ENCODE measurements at places on chromosomes 6 and 20.

DNA sequence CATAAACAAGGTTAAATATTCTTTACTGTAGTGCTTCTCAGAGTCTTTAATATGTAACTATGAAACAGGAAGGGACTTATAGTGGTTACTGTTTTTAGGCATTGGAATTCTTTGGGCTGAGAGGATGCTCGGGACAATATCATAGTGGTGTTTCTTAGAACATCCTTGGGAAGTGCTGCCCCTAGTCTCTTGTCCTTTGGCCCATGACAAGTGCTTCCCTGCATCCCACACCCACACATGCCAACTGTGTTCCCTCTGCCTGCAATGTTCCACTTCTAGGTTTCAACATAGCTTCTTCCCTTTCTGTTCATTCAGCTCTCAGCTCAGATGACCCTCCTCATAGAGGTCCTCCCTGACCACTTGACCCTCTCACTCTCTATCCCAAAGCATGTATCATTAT is 37.6 kb downstream of the CFAP61 start:
- DNase-seq = no peak

DNA sequence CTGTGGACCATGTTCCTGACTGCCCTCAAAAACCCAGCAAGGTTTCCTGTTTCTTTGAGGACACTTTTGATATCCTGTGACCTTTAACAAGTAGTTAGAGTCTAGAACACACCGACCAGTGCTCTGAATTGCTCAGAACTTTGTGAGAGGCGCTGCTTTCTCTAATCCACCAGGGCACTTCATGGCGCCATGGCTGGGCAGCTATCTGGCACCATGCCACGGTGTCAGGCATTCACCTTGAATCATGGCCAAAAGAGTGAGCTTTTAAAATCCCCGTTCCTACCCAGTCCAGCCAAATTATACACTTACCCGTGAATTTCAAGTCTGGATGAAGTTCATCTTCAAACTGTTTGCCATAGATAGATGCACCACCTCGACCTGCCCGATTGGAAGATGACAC is 17.0 kb upstream of the CPNE5 start:
- DNase-seq = no peak

DNA sequence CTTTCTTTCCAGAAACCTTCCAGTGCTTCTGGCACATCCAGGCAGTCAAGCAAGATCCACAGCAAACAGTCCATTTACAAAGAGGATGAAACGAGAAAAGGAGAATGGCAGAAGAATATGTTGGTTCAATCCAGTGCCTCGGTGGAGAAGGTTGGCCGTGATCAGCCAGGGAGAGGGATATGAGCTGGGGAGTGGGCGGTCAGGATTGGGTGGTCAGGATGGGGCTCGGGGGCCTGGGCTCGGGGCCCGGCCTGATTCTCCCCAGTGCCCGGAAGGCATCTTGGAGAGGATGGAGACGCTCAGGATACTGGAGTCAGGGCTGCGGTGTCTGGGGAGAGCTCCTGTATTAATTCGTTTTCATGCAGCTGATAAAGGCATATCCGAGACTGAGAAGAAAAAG is 61.3 kb downstream of the EFCAB8 start:
- DNase-seq = no peak

GRCh38 chr20:46894971-46895905 is 595 bp downstream of the EYA2 start:
- no peak for DNase-seq

DNA sequence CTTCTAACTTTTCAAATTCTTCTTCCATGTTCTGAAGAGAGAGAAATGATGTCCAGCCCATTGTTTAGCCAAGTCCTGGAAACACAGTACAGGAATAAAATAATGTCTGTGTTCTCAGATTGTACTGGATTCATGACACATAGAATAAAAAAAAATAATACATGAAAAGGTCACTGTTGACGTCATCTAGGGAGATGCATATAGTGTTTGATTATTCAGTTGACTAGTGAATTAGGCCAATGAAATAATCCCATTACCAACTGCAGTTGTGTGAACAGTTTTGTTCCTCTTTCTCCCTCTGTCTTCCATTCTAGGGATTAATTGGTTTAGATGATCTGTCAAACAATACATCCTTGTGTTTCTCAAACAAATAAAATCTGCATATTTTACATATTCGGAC is 222.8 kb downstream of the ALDH8A1 start:
- no peak for DNase-seq

DNA sequence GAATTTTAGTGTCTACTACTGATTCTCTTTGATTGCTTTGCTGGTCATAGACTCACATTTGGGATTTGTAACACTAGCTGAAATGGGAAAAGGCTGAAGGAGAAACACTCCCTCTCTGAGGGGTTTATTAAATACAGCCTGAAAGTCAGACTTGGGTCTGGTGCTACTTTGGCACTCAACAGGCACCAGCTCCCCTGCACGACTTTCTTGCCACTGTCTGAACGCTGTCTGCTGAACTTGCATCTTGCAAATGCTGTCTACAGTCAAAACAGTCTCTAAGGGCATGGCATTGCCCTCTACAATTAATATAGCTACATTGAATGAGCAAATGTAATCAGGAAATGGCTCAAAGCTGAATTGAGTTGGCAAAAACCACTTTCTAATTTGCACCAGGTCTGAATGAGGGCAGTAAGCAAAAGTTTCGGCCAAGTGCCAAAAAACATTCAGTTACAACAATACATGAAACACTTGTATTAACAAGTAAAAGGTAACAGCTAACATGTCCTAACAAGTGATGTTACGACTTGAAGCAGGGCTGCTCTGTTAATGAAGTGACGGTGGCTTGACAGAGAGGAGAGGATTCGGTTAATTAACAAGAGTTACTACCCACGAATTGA is 119.5 kb downstream of the FOXC1 start:
- peak; percentile 63 for DNase-seq

DNA sequence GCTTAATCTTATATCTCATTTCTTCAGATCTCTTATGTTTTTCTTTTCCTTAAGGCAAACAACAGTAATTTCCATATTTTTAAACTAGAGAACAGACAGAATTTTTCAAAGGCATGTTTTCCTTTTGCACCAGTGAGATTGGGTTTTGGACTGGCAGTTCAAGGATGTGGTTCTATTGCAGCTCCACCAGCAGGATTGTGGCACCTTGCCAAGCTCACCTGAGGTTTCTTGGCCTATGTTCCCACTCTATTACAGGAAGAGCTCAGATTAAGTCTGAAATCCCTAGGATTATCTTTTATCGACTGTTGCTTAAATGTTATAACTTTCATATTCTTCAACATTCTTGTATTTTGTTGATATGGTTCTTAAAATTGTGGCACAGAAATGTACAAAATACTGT is 218.9 kb downstream of the PLCB4 start:
- DNase-seq = no peak

- no peak for DNase-seq
Measured at GRCh38 chr20:20292472-20292871, 75.4 kb upstream of the INSM1 start.

DNA sequence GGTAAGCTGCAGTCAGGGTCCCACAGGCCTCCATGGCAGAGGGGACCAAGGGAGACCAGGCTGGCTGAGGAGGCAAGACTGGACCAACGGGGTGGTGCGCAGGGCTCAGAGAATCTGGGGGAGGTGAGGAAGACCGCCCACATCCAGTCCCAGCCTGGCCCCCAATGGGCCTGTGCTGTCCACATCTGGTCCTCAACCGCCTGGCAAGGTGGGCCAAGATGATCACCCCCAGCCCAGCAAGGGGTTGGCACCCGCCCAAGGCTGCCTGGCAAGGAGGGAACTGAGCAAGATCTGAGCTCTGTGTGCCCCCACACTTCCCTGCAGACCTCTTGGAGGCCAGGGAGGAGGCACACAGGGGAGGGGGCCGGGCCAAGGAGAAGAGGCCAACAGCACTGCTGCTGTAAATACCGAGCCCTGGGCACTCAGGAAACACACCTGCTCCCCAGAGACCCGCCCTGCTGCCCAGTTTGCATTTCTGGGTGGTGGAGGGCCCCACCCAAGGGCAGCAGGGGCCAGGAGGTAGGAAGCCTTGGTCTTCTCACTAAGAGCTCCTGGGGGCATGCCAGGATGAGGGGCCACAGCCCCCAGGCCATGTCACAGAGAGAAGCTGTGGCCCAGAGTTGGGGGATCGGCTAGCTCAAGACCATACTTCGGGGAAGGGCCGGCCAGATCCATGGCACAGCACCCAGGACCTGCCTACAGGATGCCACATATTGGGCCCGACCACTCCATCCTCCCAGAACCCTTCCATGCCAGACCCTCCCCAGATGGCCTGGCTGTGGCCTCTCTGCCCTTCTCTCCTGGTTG is 109.6 kb downstream of the ASXL1 start:
- DNase-seq = no peak

GRCh38 chr6:17591287-17591686 is 8.8 kb upstream of the FAM8A1 start:
- no peak for DNase-seq

- DNase-seq = no peak
Measured at GRCh38 chr20:5039255-5039657, 37.9 kb upstream of the SLC23A2 start.

- DNase-seq = no peak
Measured at GRCh38 chr6:57263739-57264138, 41.6 kb upstream of the RAB23 start.

- DNase-seq = no peak
Measured at GRCh38 chr6:107444277-107444676, 15.1 kb downstream of the PDSS2 start.

GRCh38 chr6:30259140-30260035 is 46.2 kb upstream of the TRIM26 start:
- DNase-seq = peak; percentile 83

DNA sequence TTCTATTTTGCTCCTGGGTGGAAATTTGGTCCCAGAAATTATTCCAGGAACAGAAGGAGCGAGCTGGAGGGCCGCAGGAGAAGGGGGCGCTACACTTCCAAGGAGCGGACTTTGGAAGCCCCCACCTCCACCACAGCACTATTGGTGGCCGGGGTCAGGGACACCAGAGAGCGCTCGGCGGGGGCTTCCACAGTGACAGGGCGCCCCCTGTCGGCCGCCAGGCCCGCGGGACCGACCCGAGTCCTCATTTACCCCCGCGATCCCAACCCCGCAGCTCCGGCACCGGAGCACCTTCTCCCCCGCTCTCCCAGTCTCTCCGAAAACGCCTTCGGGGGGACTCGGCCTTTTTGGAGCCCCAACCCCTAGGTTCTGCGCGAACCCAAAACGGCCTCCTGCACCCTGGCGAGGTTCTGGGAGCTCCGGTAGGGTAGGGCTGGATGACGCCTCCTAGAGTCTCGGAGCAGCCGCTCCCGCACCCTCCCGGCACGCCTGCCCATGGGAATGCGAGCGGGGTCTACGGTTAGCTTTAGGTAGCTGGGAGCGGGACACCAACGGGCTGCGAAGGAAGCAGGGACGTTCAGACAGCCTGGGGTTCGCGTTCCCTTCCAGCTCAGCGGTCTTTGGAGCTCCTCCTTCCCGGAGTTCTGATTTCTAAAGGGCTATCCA is 2.4 kb upstream of the FOXA2 start:
- peak; percentile 28 for DNase-seq

DNA sequence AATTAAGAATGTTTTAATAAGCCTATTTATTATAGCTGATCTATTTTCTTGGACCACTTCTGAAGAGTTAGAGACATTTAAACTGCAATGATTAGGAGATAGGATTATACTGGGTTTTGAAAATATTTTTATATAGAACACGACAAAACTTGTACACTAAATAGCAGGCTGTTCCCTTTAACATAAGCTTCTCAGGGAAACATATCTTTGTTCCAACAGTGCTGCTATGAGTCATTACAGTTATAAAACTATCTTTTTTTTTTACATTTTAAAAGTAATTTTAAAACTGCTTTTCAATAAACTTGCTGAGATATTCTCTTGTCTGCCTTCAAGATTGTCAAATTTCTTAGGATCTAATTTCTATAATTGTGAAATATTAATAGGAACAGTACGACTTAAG is 389.1 kb downstream of the ARHGAP18 start:
- no peak for DNase-seq

- DNase-seq = no peak
Measured at GRCh38 chr6:97305414-97306066, 22.5 kb upstream of the MMS22L start.

- no peak for DNase-seq
Measured at GRCh38 chr20:56925831-56926170, 296.7 kb downstream of the TFAP2C start.

- peak; percentile 56 for DNase-seq
Measured at GRCh38 chr6:35719830-35720733, 16.8 kb upstream of the ARMC12 start.

DNA sequence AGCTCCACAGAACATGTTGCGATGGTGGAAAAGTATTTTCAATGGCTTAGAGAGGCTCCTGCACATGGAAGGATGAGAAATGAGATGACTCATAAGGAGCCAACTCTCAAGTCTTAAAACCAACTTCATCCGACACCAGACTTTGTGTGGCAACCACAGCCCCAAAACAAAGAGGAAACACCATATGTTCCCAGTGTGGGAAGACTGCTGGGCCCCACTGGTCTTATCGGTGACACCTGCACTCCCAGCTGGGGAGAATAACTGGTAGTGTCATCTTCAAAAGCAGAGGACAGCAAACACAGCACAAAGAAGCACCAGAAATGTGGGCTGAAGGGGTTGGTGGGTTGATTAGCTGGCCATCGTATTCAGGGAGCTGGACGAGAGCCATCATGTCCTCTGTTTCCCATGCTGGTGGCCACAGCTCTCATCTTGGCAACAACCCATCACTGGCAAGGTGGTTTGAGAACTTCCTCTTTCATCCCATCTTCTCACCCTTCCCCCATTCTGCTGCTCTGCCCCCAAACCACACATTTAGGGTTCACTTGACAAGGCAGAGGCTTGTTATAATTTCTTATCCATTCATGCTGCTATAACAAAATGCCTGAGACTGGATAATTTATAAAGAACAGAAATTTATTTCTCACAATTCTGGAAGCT is 46.0 kb upstream of the TASP1 start:
- DNase-seq = no peak

DNA sequence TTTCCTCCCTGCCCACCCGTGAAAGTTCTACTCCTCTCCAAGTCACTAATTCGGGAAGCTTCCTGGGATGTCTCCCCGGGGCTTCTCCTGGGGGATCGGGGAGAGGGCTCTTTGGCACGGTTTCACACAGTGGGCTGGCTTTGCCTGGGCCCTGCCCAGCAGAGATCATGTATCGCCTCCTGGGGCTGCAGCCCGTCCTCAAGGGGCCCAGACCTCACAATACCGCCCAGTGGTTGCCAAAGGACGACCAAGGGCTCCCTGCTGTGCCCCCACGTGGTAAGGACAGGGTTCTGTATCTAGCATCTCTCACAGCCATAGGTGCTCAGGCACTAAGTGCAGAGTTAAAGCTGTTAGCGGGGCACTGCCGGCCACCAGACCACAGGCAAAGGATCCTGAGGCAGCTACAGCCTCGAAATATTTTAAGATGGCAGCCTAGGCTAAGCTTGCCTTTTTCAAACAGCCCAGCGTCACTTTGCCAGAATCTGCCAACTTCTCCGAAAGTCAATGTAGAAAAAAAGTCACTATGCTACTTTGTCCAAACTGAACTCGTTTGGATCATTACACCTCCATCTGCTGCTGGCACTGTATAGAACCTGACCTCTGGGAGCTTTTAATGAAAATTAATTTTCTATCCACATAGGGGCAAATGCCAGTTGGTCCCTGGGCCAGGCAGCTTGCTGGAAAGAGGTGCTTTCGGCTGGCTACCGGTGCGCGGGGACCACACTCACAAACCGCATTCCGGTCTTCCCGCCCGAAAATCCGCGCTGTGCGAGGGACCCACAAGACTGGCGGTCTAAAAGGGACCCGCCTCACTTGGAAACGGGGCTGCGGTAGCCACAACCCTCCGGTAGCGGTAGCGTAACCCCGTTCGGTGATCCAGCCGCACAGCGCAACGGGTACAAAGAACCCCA is 1.3 kb upstream of the NNAT start:
- DNase-seq = peak; percentile 51

GRCh38 chr6:64622944-64623343 is 987.3 kb downstream of the PHF3 start:
- DNase-seq = no peak

- DNase-seq = no peak
Measured at GRCh38 chr6:46583081-46583480, 69.5 kb downstream of the CYP39A1 start.
